ENCODE measurements at places on chromosomes 7 and 10. TPM values are rescaled to one million over a fixed set of nuclear protein-coding genes. Genes with fewer than 3 reads are reported as not detected.

ANKRD61 gene
- not detected for total RNA-seq

CC2D2B gene
- 1.6 TPM for total RNA-seq

ZNF853 gene
- total RNA-seq = 12.0 TPM

DYDC2 gene
- total RNA-seq = not detected

PTER gene
- total RNA-seq = 9.9 TPM

TMEM139 gene
- 1.0 TPM for total RNA-seq

SLC25A13 gene
- total RNA-seq = 21.9 TPM

ADARB2 gene
- total RNA-seq = under 0.01 TPM

IFIT1 gene
- total RNA-seq = 34.4 TPM

INHBA gene
- 4.7 TPM for total RNA-seq

ASAH2 gene
- under 0.01 TPM for total RNA-seq

CACNB2 gene
- total RNA-seq = 4.2 TPM

RET gene
- 1.6 TPM for total RNA-seq

PTTG1IP2 gene
- total RNA-seq = not detected

CCDC3 gene
- total RNA-seq = 13.0 TPM

PSPH gene
- total RNA-seq = 13.6 TPM

SEMA3A gene
- total RNA-seq = 24.5 TPM

CDK5 gene
- 5.7 TPM for total RNA-seq

CLCN1 gene
- total RNA-seq = 4.7 TPM

LRRC61 gene
- 5.7 TPM for total RNA-seq
